ENCODE measurements at places on chromosomes 7 and 10.

DNA sequence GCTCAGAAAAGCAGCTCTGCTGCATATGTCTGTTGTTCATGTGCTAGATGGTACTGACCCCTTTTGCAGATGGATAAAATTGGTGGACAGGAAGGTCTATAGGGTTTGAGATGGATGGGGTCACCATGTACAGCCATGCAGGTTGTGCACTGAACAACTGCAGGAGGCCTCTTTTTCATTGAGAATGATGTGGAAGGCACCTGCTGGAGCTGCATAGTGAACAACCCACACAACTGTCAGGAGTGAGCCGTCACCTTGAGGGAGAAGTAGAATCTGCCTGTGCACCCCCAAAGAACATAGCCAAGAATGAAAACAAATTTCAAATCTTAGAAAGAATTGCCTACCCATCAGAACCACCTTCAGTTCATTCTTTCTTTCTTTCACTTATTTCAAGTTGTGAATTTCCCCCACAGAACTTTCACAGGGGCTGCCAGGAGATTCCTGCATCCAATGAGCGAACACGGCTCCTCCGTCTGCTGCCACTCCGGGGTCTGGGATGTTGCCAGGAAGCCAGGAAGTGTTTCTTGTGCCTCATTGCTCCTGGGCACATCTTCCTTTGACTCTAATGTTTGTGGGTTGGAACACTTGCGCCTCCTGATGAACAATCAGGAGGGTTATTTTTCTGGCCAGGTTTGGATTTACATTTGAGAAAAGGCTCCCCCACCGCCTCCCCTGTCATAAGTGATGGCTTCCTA, 53.7 kb upstream of the DOCK1 start:
- DNase-seq, result no peak

GRCh38 chr7:150686030-150686631, 625 bp downstream of the GIMAP2 start:
- DNase-seq, result no peak

- no peak for DNase-seq
These were observed 111.0 kb downstream of the ABLIM1 start for GRCh38 chr10:114547056-114547455.

- DNase-seq, result no peak
These were observed 367.2 kb upstream of the ZNF32 start for GRCh38 chr10:44015702-44016500.

- no peak for DNase-seq
These were observed 55.2 kb upstream of the EZH2 start for GRCh38 chr7:148939128-148939755.

DNA sequence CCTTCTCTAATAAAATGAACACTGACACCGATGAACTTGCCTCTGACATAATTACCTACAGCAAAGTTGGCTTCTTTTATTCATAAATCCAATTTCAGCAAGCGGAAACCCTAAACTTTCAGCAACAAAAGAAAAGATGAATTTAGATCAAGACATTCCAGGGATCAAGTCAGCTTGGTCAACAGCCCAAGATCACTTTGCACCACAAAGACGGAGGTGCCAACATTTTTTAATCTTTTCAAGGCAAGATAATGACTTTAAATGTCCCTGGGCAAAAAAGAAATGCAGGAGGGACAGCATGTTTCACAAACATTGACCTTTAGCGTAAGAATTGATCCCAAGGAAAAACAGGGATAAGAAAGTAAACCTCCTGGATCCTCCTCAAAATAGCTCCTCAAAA, 636.9 kb downstream of the PARD3 start:
- no peak for DNase-seq

GRCh38 chr7:53397911-53398310, 362.5 kb downstream of the POM121L12 start:
- no peak for DNase-seq

GRCh38 chr10:117632406-117632805, 89.9 kb downstream of the EMX2 start:
- no peak for DNase-seq

- DNase-seq, result no peak
These were observed 30.1 kb downstream of the BTAF1 start for GRCh38 chr10:91953600-91954160.

DNA sequence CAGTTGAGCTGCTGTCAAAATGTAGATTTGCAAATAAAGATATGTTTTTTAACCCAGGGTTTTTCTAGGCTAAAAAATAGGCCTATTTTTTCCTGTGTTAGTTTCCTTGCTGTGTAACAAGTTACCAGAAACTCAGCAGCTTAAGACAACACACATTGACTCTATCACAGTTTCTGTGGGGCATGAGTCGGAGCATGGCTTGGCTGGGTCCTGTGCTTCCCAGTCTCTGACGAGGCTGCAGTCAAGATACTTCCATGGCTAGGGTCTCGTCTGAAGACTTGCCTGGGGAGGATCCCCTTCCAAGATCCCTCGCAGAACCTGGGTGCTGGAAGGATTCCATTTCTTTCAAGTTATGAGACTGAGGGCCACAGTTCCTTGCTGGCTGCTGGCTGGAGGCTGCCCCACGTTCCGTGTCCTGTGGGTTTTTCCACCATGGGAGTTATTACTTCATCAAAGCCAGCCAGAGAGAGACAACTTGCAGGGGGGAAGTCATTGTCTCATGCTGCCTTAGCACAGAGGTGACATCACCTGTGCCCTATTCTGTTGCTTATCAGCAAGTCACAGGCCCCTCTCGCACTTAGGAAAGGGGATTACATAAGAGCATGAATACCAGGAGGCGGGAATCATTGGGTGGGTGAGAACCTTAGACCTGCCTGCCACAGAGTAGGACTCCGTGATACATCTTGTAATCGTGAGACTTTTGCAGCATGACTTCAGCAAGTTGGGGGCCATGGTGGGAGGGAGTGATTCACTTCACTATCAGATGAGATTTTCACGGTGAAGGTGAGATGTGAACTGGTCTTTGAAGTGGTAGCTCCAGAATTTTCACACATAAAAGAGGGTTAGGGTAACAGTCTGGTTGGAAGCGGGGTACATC, 77.9 kb downstream of the CCNY start:
- DNase-seq, result peak; percentile 47

DNA sequence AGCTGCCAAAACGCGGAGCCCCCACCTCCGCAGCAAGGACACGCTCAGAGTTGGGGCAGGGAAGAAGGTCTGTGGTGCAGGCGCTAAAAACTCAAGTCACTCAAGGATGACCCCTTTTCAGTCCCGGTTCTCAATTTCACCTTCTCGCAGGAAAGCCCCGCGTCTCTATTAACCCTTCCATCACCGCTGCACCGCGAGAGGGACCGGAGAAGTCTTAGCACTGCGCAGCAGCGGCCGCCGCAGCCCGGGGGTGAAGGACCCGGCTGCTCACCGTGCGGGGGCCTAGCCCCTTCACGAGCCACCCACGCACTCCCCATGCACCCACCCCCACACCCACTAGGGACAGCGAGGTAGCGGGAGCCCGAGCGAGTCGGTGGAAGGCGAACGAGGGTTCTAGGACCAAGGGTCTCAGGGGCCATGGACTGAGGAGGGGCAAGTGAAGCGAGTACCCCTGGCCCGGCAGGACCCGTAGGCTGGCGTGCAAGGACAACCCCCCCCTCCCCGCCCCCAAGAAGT, 162.9 kb downstream of the SH3PXD2A start:
- DNase-seq, result no peak

DNA sequence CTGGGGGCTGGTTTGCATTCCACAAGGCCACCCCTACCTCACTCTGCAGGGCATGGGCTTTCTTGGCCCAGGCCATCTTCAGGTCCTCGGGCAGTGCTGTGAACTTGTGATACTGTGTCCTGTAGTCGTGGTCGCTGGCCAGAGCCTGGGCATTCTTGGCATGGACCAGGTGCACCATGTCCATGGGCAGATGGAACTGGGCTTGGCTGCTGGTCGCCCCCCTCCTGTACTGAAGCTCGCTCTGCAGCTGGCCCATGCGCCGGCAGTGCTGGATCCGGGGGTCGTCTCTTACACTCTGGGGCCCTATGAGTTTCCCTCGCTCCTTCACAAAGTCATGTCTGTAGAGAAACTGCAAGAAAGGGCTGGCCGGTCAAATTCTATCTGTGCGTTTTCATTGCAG, 51.7 kb downstream of the HABP2 start:
- DNase-seq, result no peak

GRCh38 chr10:133174689-133175263, 14.8 kb downstream of the KNDC1 start:
- no peak for DNase-seq

DNA sequence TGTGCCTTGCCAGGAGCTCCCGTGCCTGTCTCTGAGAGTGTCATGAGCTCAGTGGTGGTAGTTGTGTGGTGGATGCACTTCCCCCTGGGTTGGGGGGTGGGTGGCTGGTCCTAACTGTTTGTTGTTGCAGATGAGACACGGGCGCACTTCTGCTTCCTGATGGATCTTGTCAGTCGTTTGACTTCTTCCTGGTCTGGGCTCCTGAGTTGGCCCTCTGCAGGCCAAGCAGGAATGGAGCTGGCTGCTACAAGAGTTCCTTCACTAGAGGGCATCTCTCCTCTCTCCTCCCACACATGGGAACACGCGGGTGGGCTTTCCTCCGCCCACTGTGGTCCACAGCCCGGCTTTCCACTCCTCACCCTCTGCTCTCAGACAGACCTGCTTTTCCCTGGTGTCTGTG, 82.0 kb downstream of the BMS1 start:
- peak; percentile 10 for DNase-seq

DNA sequence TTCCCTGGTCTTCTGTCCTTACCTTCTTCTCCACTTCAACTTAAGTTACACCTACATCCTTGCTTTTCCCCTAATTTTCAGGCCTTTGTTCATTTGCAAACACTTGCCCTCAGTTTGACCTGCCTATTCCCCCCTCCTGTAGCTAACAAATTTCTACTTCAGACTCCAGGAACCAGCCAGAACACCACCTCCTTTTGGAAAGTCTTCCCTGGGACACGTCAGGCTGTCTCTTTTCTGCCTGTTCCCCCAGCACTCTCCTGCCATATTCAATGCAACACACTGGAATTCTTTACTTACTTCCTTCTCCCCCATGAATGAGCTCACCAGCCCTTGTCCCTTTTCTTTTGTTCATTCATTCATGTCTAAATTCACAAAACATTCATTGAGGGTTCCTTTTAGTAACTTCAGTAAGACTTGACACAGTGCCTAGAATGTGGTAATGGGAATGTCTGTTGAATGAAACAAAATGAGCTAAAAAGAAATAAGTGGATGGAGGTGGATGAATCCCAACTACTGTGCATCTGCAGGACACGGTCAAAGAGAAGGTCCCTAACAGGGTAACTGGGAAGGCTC, 478.0 kb downstream of the KCNMA1 start:
- DNase-seq, result no peak

DNA sequence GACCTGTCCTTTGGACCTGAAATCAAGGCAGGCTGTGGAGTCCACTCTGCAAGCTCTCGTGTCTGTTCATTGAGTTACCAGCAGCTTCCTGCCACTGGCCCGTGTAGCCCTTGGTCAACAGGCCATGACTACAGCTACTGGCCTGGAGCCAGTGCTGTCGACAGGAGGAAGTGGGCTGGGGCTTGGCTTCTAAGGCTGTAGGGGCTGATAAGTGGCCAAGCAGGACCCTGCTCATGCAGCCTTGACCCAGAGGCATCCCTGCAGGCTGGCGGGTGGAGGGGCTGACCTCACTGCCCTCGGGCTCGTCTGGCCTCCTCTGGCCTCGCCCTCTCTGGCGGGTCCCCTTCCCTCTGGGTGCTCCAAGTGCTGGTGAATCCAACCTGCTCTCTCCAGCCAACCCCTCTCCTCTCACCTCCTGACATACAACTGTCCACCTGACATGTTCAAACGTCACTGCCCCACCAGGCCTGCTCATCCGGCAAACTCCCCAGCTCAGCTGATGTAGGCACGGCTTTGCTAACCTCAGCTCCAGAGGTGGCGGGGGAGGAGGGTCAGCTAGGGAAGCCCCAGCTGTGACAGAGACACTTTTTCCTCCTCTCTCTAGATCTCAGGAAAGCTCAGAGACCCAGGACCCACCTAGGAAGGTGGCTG, 188.6 kb upstream of the LYZL2 start:
- peak; percentile 43 for DNase-seq

DNA sequence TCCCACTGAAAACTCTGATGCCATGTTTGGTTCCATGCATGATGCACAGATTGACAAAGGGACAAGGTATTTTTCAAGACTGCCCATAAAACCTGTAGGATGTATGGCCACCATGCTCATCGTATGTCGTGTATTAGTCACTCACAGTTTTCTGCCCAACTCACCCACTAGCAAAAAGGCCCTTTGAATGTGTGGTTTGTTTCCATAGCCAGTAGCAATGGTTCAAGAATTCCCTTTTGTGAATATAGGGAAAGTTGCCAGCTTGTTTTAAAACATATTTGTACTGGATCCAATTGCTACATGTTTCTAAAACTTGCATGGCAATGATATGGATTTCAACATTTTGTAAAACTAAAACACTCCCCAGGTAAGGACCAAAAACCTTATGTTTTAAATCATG, 280.9 kb upstream of the YAE1 start:
- no peak for DNase-seq

DNA sequence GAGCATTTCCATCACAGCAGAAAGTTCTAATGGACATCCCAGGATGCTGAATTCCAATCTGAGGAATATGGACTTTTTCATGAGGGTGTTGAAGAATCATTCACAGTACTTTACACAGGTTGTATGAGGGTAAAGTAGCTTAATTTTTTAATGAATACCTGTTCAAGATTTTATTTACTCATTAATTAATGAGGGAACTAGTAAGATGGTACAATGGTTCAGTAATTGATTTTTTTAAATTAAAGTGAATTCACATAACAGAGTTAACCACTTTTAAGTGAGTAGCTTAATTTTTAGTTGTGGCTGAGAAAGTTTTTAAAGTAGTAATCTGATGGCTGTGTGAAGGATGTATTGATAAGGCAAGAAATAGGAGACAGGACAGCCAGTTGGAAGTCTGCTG, 266.5 kb downstream of the GFRA1 start:
- no peak for DNase-seq

DNA sequence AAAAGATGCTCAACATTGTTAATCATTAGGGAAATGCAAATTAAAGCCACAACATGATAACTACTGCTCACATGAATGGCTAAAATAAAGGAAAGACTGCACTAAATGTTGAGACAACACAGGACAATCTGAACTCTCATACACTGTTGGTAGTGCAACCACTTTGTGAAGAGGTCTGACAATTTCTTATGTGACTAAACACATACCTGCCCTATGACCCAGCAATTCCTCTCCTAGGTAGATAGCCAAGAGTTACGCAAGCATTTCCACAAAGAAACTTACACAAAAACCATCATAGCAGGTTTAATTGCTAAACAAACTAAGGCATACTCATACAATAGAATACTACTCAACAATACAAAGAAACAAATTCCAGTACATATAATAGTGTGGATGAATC, 41.8 kb upstream of the HERPUD2 start:
- DNase-seq, result no peak

DNA sequence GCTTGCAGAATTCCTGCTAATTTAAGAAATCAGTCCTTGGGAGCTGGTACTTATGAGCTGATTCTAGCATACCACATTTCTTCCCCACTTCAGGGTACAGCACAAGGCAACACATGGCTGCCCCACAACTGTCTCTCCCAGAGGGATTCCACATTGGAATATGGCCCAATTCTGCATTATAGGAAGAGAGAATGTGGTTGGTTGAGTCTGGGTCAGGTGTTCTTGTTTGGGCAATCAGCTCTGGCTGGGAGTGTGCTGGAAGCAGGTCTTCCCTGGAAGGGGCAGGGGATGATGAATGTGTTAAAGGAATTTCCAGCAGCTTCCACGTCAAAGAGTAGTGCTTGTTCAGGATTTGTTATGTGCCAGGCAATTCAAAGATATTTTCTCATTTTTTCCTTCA, 95.7 kb downstream of the BUB3 start:
- no peak for DNase-seq

- peak; percentile 34 for DNase-seq
These were observed 21.0 kb upstream of the EPC1 start for GRCh38 chr10:32367793-32368453.

All from brain microvascular endothelial cell (primary cell).